ENCODE measurements at places on chromosomes 13 and 19.

GRCh38 chr13:114145722-114146121 is 13.3 kb upstream of the RASA3 start:
- DNase-seq = no peak

DNA sequence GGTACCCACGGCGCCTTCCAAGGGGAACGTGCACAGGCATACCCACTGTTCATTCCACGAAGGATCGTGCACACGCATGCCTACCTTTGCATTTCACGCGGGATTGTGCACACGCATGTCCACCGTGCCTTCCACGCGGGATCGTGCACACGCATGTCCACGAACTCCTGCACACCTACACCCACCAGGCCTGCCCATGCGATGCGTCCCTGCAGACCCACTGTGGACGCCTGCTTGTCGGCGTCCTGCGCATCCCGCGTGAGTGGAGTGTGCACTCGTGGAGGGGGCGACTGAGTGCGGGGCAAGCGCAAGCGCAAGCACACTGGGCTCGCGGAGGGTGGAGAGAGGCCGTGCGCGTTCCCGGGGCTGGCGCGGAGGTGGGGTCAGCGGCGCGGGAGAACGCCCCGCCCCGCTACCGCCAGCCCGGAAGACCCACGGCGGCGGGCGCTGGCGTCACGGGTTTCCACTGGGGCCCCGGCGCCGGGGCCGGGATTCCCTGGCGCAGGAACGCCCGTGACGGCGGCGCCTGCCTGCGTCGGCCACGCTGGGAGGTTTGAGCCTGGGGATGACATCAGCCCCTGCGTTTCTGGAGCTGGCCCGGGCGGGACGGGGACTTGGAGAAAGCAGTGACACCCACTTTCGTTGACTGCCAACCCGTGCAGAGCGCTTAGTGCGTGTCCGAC is 18.7 kb downstream of the GADD45B start:
- DNase-seq = no peak

- no peak for DNase-seq
Measured at GRCh38 chr19:49605605-49606004, 14.6 kb downstream of the PRR12 start.

DNA sequence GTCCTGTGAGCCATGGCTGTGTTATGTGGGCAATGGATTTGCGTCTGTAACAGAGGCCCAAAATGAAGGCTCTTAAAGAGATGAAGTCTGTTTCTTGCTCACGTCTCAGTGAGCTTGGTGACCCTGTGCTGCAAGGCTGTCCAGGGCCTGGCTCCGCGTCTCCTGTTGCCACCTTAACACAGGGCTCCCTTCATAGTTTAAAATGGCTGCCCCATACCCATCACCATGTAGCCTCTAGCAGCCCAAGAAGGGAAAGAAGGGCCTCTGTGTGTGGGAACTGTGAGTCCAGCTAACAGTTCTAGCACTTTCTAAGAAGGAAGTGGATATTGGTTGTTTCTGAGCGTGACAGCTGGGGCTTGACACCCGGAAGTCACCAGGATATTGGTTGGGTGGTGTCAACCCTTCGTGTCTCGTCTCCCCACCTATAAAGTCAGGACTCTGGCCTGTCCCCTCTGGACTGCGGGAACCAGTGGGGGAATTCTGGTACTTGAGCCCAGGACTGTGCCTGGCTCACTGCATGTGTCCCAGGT is 20.9 kb downstream of the TMED1 start:
- no peak for DNase-seq

DNA sequence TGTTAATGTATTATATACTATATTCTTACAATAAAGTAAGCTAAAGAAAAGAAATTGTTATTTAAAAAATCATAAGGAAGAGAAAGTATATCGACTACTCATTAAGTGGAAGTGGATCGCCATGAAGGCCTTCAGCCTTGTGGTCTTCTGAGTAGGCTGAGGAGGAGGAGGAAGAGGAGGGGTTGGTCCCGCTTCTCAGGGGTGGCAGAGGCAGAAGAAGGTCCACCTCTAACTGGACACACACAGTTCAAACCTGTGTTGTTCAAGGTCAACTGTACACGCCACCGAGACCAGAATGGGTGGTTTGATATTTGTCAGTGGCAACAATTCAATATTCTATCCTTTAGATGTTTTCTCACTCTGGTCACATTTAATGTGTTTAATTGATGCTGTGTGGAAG is 67.2 kb downstream of the ALOX5AP start:
- DNase-seq = no peak

- no peak for DNase-seq
Measured at GRCh38 chr13:24348385-24348784, 39.0 kb downstream of the C1QTNF9 start.

GRCh38 chr13:75637181-75637750 is 1.1 kb downstream of the LMO7 start:
- DNase-seq = no peak

GRCh38 chr19:36215276-36216123 is 594 bp downstream of the ZNF146 start:
- no peak for DNase-seq

DNA sequence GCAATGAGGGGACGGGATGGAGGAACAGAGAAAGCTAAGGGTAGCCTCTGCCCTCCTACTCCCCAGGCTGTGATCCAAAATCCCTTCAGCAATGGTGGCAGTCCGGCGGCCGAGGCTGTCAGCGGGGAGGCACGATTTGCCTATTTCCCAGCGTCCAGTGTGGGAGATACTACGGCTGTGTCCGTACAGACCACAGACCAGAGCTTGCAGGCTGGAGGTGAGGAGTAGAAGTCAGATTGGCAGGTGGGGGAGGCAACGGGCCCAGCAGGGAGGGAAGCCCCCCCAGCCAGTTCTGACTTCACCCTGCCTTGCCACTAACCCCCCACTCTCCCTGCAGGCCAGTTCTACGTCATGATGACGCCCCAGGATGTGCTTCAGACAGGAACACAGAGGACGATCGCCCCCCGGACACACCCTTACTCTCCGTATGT is 1.6 kb downstream of the USF2 start:
- no peak for DNase-seq

- DNase-seq = no peak
Measured at GRCh38 chr13:99182439-99182838, 18.2 kb upstream of the UBAC2 start.

DNA sequence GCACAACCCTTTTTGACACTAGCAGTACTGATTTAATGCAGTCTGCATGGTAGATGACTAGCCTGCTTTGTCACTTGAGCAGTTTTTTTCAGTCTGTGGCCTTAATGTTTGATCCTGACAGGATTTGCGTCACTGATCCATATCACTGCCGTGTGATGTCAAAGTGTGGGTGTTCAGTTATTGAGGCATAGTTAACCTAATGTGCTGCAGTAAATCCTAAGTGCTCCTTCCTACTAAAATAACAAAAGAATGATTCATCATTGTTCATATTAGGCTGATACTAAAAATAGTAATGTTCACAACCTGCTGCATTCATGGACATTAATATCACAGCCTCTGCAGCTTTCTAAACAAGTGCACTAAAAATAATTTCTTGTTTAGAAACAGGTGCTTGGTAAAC is 121.9 kb upstream of the MLNR start:
- no peak for DNase-seq

GRCh38 chr13:48319531-48320398 is 16.2 kb downstream of the RB1 start:
- no peak for DNase-seq

- DNase-seq = no peak
Measured at GRCh38 chr13:25683056-25683455, 311.3 kb downstream of the ATP8A2 start.

DNA sequence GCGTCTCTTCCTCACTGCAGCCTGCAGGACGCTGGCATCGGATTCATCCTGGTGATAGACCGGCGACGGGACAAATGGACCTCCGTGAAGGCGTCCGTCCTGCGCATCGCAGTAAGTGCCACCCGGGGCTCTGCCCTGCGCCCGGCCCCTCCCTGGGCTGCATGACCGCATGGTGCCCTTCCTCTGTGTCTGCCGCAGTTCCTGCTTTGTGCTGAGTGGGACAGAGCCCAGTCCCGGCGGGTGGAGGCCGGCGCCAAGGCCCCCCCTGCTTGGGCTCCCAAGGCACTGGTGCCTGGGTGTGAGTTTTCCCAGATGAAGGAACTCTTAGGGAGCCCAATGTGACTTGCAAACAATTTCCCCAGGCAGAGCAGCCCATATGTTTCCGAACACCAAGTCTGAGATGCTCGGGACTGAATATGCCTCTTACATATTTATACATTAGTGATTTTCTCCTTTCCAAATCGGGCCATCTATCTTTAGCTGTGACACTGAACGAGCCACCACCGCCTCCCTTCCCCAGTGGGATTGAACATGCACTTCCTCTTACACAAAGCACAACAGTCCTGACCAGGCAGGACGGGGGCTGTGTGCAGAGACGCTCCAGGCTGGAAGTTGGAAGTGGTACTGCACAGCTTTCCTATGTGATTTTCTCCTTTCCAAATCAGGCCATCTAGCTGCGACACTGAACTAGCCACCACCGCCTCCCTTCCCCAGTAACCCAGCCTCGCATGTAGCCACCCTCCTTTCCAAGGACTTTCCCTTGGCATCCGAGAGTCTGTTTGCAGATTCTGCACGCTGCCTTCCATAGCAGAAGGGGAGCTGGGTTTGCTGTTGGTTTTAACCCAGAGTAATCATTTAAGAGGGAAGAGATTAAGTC is 60.1 kb upstream of the F7 start:
- DNase-seq = no peak

DNA sequence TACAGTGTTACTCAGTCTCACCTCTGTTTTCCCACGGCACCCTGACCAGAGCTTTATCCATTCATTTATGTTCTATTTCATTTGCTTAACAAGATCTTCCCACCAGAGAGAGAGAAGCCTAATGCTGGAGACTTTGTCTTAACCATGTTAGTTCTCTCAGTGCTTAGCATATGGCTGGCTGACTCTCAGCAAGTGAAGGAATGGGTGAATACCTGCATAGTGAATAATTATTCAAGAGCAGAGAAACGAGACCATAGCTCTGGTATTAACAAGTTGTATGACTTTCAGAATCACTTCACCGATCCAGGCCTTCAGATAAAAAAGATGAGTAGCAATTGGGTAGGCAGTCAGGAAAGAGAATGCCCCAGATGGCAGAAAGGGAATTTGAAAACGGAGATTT is 686.3 kb downstream of the LIG4 start:
- DNase-seq = no peak

GRCh38 chr13:112171570-112171965 is 104.6 kb downstream of the SOX1 start:
- no peak for DNase-seq

- DNase-seq = peak; percentile 17
Measured at GRCh38 chr19:17553256-17553655, 2.2 kb upstream of the COLGALT1 start.

DNA sequence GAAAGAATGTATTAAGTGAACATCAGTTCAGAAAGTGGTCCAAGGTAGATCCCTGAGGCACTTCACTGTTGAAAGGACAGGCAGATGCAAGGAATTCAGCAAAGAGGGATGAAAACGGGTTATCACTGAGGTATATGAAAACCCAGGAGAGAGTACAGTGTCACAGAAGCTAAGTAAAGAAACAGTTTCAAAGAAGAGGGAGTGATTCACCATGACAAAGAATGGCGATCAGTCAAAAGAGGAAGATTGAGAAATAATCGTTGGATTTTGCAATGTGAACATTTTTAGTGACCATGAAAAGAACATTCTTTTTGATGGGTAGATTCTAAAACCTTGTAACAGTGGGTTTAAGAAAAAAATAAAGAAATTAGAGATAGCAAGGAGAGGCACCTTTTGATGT is 99.3 kb downstream of the EPSTI1 start:
- DNase-seq = no peak

- no peak for DNase-seq
Measured at GRCh38 chr13:96781141-96781540, 213.1 kb downstream of the OXGR1 start.

DNA sequence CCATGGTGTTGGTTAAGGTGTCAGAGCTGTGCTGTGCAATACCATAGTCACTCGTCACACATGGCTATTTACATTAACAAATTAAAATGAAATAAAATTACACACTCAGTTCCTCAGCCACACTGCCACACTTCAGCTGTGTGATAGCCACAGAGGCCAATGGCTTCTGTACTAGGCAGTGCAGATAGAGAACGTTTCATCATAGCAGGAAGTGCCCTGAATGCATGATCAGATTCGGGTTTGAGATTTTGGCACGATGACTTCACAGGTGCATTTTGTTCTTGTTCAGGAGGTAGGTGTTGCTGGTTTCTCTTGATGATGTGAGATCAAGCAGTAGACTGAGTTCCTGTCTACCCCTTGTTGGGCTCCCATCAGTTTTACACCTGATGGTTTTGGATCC is 6.5 kb downstream of the ARMC6 start:
- no peak for DNase-seq

DNA sequence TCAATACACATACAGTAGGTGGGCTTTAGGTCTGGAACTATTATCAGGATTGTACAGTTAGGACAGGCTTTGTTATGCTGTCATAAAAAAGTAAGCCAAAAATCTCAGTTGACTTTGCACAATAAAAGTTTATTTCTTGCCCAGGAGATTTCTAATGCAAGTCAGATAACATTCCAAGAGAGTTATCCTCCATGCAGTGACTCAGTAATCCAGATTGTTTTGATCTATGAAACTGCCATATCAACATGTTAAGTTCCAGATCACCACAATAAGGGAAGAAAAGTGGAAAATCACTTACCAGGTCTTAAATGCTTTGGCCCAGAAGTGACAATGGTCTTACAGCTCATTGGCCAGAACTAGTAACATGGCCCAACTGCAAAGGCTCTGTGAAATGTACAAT is 636.2 kb upstream of the KLF12 start:
- DNase-seq = no peak

GRCh38 chr13:92315265-92315664 is 911.3 kb upstream of the GPC6 start:
- DNase-seq = no peak

- DNase-seq = no peak
Measured at GRCh38 chr19:15330801-15331418, 1.4 kb downstream of the BRD4 start.

GRCh38 chr13:74289107-74289506 is 154.9 kb upstream of the KLF12 start:
- no peak for DNase-seq

DNA sequence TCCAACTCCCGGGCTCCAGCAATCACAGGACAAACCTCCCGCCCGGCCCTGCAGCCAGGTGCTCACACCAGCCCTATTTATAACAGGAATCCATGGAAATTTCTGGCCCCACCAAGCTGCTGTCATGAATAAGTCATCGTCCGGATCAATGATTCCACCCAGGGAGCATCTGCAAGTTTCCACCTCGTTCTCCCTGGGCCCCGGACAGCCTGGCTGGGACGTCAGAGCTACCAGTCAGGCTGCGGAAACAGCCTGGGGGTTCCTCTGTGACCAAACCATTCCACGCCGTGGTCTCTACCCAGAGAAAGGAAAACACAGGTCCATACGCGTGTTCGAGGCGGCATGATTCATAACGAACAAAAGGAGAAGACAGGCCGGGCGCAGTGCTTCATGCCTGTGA is 20.7 kb upstream of the PTBP1 start:
- no peak for DNase-seq

GRCh38 chr13:97255515-97256021 is 33.4 kb downstream of the MBNL2 start:
- DNase-seq = no peak

GRCh38 chr13:104737713-104738112 is 1671.5 kb upstream of the SLC10A2 start:
- no peak for DNase-seq

- no peak for DNase-seq
Measured at GRCh38 chr19:51354742-51355148, 11.4 kb downstream of the ETFB start.

GRCh38 chr13:109610517-109610916 is 175.9 kb downstream of the IRS2 start:
- no peak for DNase-seq

Measured in NCI-H1436 treated with DMSO at 0.1 percent for 48 hours (cell line).